ENCODE measurements at places on chromosomes 4 and X.

DNA sequence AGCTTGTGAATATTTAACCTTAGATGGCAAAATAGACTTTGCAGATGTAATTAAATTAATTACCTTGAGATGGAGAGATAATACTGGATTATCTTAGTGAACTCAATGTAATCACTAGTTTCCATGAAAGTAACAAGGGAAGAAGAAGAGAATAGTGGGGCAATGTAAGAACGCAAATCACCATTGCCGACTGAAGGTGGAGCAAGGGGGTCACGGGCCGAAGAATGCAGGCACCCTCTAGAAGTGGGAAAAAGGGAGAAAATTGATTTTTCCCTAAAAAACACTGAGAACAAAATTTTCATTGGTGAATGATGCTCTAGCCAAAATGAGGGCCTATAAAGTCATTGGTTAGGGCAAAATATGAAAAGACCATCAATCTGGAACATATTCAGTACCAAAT is 375.6 kb upstream of the EPHA5 start:
- no peak for DNase-seq

- no peak for DNase-seq
Observed at GRCh38 chr4:184826691-184827270, 1.0 kb upstream of the ACSL1 start.

DNA sequence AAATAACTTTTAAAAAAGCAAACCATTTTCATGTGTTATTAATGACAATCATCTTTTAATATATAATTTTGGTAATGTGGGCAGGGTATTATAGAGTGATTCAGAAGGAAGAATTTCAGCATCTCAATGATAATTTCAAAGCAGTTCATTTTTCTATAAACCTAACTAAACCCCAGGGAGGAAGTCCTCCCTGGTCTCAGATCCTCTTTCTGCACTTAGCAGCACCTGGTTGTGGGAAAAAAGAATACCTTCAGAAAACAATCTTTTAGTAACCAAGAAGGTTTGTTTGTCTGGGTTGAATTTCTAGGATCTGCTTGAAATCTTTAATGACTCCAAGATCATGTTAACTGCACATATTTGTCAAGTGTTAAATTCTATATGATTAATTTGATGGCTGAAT is 29.9 kb downstream of the DKK2 start:
- DNase-seq, result no peak

- DNase-seq, result no peak
Observed at GRCh38 chr4:2082118-2082517, 23.0 kb downstream of the NAT8L start.

DNA sequence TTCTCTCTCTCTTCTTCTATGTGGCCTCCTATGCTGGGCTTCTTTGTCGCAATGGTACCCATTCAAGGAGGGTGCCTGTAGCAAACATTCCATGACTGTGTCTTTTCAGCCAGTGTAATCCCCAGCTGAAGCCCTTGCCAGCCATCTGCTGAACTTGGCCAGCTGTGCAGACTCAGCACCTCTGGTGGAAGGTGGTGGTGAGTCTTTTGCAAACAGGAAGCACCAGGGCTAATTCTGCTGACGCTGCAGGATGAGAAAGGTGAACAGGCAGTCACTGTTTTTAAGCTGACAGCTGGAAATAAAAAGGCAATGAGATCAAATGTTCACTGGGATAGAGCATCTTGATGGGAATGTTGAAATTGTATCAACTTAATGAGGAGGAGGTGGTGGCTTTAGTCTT is 298.7 kb upstream of the CLNK start:
- DNase-seq, result no peak

DNA sequence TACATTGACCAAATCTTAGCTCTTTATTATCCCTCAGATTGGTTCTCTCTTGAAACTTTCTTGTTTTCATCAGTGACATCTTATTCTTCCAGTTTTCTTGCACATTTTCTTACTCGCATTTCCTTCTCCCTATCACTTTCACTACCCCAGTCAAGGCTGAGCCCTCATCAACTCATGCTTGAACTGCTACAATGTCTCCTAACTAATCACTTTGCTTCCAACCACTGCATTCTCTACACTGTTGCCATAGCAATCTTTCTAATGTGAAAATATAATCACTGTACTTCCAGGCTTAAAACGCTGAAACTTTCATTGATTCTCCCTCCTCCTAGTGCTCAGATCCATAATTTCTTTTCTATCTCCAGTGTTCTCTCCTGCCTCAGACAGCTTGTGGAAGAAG is 22.2 kb upstream of the LPAR4 start:
- no peak for DNase-seq

GRCh38 chr4:19689511-19689910 is 562.2 kb upstream of the SLIT2 start:
- peak; percentile 85 for DNase-seq

DNA sequence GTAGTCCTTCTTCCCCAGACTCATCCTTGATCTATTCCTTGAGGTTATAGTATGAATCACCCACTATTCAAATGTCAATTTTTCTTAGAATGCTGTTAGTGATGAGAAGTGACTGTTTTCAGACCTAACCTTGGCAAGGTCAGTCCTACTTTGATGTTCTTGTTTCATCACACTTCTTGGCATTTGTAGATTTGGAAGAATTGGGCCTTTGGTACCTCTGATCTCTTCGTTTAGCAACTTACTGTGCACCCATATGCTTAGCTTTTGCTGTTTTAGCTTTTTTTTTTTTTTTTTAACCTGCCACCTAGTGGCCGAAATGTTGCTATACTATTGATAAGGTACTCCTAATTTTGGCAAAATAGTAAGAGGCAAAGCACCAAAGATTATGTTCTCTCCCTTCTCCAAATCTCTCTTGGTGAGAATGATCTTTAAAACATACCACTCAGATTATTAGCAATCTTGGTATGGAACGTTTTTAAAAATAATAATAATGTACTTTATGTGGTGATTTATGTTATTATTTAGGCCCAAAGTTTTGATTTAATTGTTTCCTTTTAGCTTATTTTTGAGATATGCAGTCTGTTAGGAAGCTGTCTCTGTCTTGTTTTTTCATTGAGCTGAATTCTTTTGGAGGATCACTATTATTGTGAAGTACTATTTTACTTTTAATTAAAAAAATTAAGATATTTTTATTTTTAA is 16.6 kb downstream of the DCK start:
- DNase-seq, result peak; percentile 85

- no peak for DNase-seq
Observed at GRCh38 chrX:40247382-40247781, 149.6 kb upstream of the BCOR start.

GRCh38 chr4:105137121-105137875 is 9.4 kb upstream of the TET2 start:
- DNase-seq, result no peak

DNA sequence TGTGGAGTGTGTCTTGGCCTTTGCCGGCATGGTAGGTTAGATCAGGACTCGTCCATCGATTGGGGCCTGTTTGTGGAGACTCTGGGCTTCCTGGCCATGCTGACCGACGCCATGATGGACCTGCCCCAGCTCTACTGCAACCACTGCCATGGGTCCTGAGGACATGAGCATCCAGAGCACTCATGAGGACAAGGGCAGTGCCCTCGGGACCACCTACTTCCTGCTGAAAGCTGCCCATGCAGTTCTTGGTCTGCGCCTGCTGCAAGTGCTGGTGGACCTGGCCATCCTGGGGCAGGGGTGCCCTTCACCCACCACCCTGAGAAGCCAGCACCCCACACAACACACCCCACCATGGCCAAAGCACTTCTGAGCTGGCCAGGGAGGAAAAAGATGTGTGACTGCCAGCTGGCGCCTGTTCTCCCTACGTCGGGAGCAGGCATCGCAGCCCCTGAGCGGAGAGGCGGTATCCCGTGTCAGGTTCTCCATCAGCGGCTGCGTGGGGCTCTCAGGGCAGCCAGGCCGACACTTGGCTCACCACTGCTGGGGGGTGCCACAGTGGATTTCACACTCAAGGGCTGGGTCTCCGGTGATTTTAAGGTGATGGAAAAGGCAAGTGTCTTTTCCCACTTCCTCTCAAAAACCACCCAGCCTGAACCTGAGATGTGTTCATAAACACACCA is 106.4 kb downstream of the SCD5 start:
- DNase-seq, result no peak

GRCh38 chr4:64271601-64272081 is 137.6 kb downstream of the TECRL start:
- DNase-seq, result no peak

GRCh38 chr4:76199664-76200211 is 13.9 kb downstream of the SCARB2 start:
- no peak for DNase-seq

DNA sequence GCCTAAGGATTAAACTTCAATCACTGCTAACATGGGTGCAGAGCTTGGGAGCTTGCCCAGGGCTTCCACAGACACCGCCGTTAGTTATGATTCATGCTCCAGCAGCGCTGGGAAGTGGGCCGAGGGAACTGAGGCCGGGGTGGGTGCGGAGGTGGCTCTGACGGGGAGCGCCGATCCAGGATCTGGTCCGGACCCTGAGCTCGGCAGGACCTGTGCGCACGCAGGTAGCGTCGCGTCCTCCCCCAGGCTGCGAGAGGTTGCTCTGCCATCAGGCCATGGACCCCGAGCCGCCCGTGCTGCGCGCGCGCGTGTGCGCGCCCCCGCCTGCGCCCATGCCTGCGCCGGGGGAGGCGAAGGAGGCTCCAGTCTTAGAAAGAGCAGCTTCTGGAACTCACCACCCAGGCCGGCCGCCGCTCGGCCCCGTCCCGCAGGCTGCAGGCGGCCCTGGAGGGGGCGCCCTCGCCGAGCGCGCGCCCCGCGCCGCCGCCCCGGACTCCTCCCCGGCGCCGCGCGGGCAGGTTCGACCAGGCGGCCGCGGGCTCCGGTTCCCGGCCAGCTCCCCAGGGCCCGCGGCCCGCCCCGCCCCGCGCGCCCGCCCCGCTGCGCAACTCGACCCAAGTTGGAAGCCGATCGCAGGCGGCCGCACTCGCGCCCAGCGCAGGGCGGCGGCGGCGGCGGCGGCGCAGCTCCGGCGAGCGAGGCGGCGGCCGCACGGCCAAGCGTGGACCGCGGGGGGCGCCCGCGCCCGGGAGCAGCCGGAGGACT is 732 bp upstream of the ADRA2C start:
- DNase-seq, result peak; percentile 62

- DNase-seq, result peak; percentile 77
Observed at GRCh38 chrX:123884809-123885408, 25.1 kb downstream of the XIAP start.

- DNase-seq, result no peak
Observed at GRCh38 chr4:152044331-152045036, 283.7 kb upstream of the GATB start.

DNA sequence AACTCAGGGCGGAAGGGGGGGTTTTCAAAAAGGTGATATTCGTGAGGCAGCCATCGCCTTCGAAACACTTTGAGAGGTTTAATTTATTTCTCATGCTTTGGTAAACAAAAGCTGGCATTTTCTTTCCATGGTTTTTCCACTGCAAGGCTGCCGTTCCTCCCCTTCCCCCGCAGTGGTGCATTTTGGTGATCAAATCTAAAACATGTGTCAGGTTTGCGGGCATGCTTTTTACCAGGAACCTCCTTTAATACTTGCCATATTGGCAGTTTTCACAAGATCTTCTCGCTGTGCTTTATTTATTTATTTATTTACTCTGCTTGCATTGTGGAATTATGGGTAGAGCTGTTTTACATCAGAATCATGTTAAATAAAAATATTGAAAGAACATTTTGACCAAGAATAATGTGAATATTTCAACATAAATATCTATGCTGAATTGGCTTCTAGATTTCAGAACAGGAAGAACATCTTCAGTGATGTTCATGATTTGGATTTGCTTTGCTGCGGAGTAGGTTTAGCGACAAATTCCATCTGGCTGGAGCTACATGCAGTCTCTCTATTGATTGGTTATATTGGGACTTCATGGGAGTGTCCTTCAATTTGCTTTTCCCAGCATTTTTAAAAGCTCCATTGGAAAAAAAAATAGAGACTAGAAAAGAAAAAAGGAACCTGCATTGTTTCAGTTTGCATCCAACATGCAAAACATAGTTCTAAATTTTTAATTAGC is 54.4 kb downstream of the STOX2 start:
- DNase-seq, result peak; percentile 4

- peak; percentile 71 for DNase-seq
Observed at GRCh38 chr4:106614441-106614840, 245.9 kb upstream of the GIMD1 start.

DNA sequence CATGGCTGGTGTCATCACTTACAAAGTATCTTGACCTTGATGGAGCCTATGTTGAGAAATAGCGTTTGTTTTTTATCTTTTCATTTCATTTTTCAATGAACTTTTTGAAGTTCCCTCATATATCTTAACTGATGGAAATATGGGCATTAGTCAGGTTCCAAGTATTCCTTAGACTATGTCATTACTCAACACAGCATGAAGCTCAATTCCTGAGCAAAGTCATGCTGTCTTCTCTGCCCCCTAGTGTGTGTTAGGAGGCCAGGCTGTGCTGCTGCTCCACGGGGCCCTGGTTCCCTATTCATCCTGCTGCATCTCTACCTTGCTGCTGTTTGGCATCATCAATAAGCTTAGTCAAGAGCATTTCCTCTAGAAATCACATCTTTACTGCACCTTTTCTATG is 40.9 kb downstream of the GPR143 start:
- DNase-seq, result peak; percentile 29

DNA sequence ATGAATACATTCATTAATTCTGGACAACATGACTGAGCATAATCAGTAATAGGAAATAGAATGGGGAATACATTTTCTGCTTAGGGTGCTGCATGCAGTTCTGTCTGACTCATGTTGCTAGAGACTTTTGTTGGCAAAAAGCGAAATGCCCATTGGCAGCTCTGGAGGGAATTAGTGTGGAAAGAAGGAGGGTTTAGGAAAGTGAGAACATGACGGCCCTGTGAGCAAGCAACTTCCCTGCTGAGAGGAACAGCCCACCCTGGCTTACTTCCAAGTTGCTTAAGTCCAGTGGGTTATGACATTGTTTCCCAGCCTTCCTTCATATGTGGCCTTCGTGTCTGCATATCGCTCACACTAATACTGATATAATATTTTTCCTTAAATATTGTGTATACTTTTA is 13.8 kb downstream of the MAD2L1 start:
- peak; percentile 92 for DNase-seq

- peak; percentile 71 for DNase-seq
Observed at GRCh38 chr4:153223930-153224329, 19.7 kb downstream of the TRIM2 start.

- peak; percentile 97 for DNase-seq
Observed at GRCh38 chr4:6942238-6942800, 32.7 kb downstream of the TBC1D14 start.

DNA sequence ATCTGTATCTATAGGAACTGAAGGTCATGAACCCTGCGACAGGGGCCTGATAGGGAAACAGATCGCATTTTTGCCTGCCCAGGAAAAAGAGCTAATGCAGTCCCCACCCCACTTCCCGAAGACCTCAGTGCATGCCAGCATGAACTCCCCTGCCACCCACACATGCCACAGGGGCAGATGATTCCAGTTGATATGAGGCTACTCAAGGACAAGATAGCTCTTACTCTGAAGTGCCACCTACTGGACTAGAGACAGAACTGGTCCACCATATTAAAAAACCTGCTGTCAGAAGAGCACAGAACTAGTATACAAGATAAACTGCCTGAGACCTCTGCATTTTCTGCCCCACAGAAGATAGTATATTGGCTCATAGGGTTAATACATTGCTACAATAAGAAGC is 68.0 kb downstream of the YIPF7 start:
- DNase-seq, result no peak

Data from adipocyte (in vitro differentiated cells).